Activated T-helper 1 cell treated with Interleukin-2 at 50 U/mL for 16 hours (primary cell): ENCODE measurements at places on chromosomes 5 and 9.

- DNase-seq: no peak
Measured at GRCh38 chr5:74647096-74647495, 6.6 kb upstream of the ENC1 start.

GRCh38 chr9:123338710-123339665 is 17.0 kb upstream of the CRB2 start:
- peak; percentile 9 for DNase-seq

GRCh38 chr9:127181315-127181580 is 58.8 kb upstream of the ANGPTL2 start:
- DNase-seq: no peak

DNA sequence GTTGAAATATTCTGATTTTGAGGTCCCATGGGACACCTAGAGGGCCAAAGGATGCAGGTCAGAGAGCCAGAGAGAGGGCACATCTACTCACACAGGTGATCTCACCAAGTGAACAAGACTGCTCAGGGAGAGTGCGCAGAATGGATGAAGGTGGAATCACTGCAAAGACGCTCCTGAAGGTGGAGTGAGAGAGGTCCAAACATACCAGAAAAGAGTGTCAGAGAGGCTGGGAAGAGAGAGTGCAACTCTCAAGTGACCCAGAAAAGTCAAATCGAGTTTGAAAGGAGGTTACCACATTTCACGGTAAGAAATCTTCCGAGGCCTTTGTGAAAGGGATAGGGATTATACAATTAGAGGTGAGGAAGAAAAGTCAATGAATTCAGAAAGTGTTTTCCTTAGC is 173.4 kb downstream of the EPB41L4A start:
- no peak for DNase-seq

GRCh38 chr9:86601697-86602096 is 247.5 kb upstream of the TUT7 start:
- no peak for DNase-seq
